ENCODE measurements at places on chromosomes 3 and 15.

- DNase-seq: no peak
Observed at GRCh38 chr15:42605796-42606195, 30.4 kb downstream of the STARD9 start.

GRCh38 chr3:141402476-141403171 is 34.3 kb downstream of the ZBTB38 start:
- DNase-seq: no peak

- DNase-seq: no peak
Observed at GRCh38 chr15:80849308-80849707, 70.1 kb downstream of the CEMIP start.

DNA sequence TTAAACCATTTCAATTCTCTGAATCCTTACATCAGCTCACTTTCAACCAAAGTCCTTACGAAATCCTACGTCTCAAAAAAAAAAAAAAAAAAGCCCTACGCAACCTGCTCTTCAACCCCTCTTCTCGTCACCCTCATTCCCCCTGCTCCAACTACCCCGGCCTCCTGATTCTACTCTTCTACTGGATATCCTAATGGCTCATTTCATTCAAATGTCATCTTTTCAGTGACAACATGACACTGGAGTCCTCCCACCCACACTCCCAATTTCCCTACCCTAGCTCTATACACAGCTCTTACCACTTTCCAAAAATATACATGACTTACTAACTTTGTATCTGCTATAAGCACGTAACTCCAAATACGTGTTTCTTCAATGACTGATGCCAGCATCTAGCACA is 11.5 kb downstream of the UBP1 start:
- DNase-seq: no peak

DNA sequence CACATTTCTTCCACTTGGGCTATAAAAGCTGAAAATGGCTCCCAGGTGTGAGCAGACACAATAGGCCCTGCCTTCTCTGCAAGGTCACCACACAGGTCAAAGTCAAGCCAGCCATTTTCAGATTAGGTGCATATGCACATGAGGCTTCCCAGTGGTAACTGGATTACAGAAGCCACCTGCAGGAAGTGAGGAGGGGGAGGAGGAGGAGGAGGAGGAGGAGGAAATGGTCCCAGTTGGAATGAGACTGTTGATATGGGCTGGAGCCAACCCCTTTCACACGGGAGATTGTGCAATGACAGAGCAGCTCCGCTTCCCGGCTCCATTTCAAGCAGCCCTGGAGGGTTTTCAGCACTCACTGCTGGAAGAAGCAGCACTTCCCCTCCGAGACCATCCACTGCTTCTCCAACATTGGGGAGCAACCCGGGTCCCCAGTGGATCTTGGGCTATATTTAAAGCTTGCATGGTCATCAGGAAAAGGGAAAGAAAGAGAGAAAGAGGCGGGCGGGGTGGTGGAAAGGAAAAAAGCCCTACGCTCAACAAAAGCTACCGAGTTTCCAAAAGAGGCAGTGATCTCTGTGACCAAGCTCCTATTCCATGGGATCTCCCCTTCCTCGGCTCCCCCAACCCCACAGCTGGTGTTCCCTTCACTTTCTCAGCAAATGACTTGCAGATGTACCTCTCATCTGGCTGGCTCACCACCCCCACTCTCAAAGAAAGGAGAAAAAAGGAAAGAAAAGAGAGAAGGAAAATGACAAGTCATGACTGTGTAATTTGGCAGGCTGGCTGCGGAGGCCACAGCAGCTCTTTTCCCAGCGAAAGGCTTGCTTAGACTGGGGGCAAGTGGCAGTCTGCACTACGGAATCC is 58.3 kb downstream of the LRIG1 start:
- DNase-seq: no peak

- no peak for DNase-seq
Observed at GRCh38 chr3:194075088-194075615, 60.8 kb upstream of the HES1 start.

- DNase-seq: no peak
Observed at GRCh38 chr15:40240619-40241221, 1.9 kb downstream of the PAK6 start.

DNA sequence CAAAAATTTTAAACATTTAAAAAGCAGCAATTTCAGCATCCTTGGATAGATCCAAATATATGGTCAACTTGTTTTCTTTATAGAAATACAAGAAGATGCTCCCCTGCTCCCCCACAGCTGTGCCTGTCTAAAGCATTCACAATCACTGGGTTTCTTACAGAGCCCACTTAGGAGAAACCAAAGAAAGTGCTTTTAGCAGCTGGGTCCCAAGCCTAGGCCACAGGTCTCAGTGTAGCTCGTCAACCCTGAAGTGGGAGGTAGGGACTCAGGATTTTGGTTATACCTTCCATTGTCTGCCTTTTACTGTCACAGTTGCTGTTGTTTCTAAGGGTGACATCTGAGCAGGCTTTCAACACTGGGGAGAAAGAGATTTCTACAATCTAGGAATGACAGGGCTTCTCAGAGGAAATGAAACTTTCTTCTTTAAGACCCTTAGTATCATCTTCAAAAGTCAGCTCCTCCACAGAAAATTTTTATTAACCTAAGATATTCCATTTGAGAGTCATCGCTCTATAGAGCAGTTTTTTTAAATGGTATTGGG is 199.3 kb upstream of the CMC1 start:
- no peak for DNase-seq

DNA sequence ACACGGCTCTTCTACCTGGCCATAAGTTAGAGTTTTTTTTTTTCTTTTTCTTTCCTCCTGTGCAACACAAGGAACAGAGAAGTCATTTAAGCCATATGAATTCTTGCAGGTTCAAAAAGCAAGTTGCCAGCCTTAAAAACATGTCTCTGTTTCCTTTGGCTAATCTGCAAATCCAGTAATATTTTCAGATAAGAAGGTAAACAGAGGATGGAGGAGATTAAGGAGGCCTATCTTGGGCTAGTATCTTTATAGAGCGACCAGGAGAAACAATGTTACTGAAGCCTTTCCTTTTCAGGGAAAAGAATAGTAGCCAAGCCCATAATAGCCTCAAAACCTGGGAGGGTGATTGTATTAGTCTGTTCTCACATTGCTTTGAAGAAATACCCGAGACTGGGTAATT is 20.9 kb upstream of the LMCD1 start:
- DNase-seq: no peak

- no peak for DNase-seq
Observed at GRCh38 chr3:171797265-171797679, 13.0 kb downstream of the PLD1 start.

DNA sequence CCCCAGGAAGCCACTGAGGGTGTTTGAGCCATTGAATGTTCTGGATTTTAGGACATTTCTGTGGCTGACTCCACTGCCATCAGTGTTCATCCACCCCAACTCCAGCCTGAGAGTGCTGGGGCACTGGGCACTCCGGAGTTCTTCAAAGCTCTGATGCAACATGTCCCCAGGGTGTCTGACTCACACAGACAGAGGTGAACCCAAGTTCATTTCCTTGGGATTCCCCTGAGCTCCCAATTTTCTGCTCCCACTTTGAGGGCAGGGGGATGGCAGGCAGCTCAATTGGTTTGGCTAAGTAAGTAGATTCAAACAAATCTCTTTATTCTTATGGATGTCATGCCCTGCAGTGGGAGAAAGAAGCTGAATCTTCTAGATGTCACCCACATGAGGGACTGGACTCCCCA is 2.2 kb downstream of the STRA6 start:
- DNase-seq: no peak

DNA sequence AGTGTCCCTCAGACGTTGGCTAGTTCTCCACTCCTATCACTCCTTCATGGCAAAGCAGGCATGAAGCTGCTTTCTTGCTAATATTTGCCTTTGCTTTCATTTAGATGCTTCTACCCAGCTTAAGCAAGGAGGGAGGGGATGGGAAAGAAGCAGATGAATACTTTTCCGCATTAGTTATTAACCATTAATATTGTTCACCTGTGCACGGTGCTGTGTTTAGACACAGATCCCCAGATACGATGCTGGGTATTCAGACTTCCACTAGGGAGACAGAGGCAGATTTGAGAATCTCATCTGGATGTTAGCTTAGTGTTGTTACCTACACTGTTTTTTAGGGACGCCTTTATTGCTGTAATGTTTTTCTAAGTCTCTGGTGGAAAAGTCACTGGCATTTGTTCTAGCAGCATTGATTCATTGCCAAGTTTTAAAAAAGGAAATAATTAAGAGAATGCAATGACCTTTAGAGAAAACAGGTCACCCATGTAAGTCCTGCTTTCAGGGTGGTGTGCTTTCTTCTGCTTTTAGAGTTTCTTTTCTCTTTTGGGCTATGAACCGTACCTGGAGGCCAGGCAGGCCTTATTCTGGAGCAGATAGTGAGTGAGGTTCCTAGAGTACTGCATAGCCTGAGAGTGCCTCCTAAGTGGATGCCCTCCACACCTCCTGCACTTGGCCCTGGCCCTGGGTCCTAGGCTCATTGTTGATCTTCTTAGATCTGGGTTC is 55.5 kb downstream of the MYZAP start:
- DNase-seq: no peak

GRCh38 chr15:91141097-91141496 is 41.0 kb downstream of the SV2B start:
- no peak for DNase-seq

- DNase-seq: peak; percentile 34
Observed at GRCh38 chr15:88401996-88402656, 65.1 kb downstream of the MRPL46 start.

GRCh38 chr3:161474741-161475140 is 21.9 kb upstream of the OTOL1 start:
- no peak for DNase-seq

DNA sequence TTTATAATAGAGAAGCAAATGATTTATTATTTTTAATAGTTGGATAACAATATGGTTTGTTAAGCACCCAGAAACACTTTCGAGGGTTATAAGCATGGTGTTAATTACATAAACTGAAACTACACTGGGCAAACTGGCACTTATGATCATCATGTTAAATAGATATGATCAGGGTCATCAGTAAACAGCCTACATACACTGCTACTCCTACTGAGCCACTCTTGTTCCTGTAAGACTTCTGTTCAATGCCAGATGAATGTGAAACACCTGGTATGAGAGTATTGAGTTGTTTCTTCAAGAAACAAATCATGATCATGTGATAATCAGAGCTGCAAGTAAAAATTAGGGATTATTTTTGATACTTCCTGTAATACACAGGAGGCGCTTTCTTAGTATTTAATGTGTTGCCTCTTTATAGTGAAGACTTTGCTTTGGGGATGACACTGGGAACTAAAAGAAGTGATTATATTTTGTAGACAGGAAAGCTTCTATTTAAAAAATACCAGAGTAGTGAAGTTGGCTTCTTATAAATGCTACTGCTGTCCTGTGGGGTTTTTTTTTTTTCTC is 32.3 kb upstream of the UTS2B start:
- DNase-seq: no peak

DNA sequence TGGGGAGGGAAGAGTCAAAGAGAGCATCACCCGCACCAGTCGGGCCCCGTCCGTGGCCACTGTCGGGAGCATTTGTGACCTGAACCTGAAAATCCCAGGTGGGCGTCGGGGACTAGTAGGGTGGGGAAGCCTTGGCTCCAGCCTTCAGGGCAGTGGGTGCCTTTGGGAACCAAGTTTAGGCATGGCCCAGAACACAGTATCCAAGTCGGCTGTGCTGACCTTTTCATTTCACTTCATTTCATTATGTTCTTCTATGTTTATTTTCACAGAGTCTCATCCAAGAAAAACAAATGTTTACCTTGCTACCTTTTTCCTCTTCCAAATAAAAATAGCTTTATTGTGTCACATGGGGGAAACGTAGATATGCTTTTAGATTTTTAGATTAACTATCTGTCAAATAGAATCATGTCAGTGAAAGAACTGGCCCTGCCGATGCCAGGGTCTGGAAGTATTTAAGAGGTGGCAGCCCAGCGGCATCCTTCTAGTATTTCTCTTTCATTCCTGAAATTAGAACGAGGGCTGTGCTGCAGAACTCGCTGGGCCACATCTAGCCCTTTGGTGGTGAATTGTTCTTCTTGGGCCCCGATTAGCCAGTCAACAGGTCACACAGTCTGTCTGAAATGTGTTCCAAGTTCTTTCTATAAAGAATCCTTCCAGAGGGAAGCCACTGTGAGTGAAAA is 60.5 kb downstream of the DNASE1L3 start:
- DNase-seq: no peak

DNA sequence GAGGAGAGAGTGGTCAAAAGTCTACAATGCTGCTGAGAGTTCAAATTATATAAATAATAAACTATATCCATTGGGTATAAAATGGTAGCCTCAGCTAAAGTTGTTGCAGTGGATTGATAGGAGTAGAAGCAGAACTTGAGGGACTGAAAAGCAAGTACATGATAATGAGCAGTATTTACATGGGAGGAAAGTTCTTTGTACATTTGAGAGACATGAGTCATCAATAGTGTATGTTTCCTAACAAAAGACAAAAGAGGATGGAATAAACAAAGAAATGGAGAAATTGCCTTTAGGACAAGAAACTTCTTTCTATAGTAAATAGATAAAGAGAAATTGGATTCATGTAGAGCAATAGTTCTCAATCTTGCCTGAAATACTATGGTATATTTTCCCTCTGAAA is 110.0 kb upstream of the PLSCR5 start:
- no peak for DNase-seq

DNA sequence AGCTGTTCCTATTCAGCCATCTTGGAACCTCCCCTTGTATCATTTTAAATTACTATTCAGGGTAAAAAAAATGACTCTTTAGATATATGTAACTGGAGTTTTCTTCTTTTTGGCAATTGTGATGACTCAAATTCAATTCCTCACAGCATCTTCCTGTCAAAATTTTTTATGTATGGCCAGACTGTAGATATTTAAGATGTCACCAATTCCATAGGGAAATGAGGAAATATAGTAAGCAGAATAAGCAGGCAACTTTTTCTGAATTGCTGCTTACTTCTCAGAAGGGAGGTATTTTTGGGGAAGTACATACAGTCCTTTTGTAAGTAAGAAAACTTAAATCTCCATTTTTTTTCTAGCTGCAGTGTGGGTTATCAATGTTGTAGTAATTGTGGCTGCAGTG is 28.8 kb downstream of the EAF2 start:
- no peak for DNase-seq

- DNase-seq: no peak
Observed at GRCh38 chr3:178078953-178079352, 457.3 kb upstream of the KCNMB2 start.

DNA sequence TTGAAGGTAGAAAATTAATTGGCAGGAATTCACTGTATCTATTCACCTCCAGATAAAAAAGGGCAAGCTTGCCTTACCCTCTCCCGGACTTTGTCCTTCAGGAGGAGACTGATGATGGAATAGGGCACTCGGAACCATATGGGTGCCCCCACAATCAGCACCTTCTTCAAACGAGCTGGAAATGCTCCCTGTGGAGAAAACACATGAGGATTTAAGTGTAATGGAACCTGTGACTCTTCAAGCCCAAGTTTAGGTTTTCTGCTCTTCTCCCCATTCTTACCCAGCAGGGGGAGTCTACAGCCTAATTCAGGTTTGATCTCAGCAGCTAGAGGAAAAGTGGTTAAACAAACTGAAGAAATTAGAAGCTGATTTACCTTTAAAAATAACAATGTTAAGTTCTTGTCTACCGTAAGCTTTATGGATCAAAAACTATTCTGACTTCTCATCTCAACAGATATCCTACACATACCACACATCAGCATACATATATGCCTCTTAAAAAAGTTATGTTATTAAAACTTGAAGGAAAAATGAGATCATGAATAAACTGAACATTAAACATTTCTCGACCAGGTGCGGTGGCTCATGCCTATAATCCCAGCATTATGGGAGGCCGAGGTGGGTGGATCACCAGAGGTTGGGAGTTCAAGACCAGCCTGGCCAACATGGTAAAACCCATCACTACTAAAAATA is 57.5 kb upstream of the SIN3A start:
- DNase-seq: no peak

GRCh38 chr3:187183210-187183862 is 13.9 kb upstream of the RTP1 start:
- no peak for DNase-seq

- no peak for DNase-seq
Observed at GRCh38 chr3:112634786-112635541, 6.0 kb downstream of the CCDC80 start.

All from stimulated activated CD4-positive, alpha-beta T cell treated with anti-CD3 and anti-CD28 coated beads, Interleukin-1b, Interleukin-23, amount 100 ng/mL, for 48 hours (primary cell).